ENCODE measurements at places on chromosomes 2 and 18. TPM values are rescaled to one million over a fixed set of nuclear protein-coding genes. Genes with fewer than 3 reads are reported as not detected.

Gene DOK1
- 10.6 TPM for total RNA-seq

Gene CRYBA2
- total RNA-seq, result not detected

- no peaks in the 10 kb centered on the region for H3K4me1 ChIP-seq
- H3K27ac ChIP-seq, result no peak overlapping the region
- H3K4me3 ChIP-seq, result no peak overlapping the region
These were observed 54.9 kb downstream of the PRKRA start for GRCh38 chr2:178395941-178396570.

DNA sequence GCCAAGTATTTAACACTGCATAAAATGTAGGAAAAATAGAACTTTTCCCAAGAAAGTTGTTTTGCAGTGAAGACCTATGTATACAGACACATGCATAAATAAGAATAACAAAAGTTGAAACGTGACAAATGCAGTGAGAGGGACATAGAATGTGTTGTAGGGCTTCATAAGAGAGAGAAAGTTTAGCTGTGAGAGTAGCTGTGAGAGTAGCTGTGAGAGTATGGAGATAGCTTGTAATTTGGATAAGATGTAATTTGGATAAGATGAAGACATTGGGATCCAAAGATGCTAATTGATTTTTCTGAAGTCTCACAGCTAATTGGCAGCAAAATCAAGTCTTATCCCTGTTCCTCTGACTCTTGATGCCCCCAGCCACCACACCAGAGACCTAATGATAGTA, 170.9 kb downstream of the LRP1B start:
- no peak overlapping the region for H3K4me3 ChIP-seq
- no peak for DNase-seq
- H3K4me1 ChIP-seq, result no peaks in the 10 kb centered on the region
- no peaks in the 10 kb centered on the region for H3K27me3 ChIP-seq

Gene PNO1
- total RNA-seq, result 16.8 TPM

GRCh38 chr2:182248362-182248761, 178.5 kb downstream of the PDE1A start:
- H3K27me3 ChIP-seq, result no peaks in the 10 kb centered on the region
- no peaks in the 10 kb centered on the region for H3K4me1 ChIP-seq
- no peak for DNase-seq
- no peaks in the 10 kb centered on the region for H3K36me3 ChIP-seq

- H3K27me3 ChIP-seq, result peaks cover 4% of the 10 kb centered on the region
- no peak for DNase-seq
- peaks cover 26% of the 10 kb centered on the region for H3K4me1 ChIP-seq
- no peak overlapping the region for H3K4me3 ChIP-seq
- no peaks in the 10 kb centered on the region for H3K36me3 ChIP-seq
These were observed 9.0 kb downstream of the PMAIP1 start for GRCh38 chr18:59908799-59909198.

GRCh38 chr2:44347526-44347925, 13.8 kb downstream of the PREPL start:
- H3K27me3 ChIP-seq, result no peaks in the 10 kb centered on the region
- no peak overlapping the region for H3K4me3 ChIP-seq
- H3K4me1 ChIP-seq, result peaks cover 7% of the 10 kb centered on the region
- no peak for DNase-seq

- H3K36me3 ChIP-seq, result no peaks in the 10 kb centered on the region
- DNase-seq, result no peak
- H3K27ac ChIP-seq, result no peak overlapping the region
- no peaks in the 10 kb centered on the region for H3K27me3 ChIP-seq
These were observed 123.2 kb downstream of the SMAD7 start for GRCh38 chr18:48827291-48828193.

Gene ACKR3
- 51.5 TPM for total RNA-seq

DNA sequence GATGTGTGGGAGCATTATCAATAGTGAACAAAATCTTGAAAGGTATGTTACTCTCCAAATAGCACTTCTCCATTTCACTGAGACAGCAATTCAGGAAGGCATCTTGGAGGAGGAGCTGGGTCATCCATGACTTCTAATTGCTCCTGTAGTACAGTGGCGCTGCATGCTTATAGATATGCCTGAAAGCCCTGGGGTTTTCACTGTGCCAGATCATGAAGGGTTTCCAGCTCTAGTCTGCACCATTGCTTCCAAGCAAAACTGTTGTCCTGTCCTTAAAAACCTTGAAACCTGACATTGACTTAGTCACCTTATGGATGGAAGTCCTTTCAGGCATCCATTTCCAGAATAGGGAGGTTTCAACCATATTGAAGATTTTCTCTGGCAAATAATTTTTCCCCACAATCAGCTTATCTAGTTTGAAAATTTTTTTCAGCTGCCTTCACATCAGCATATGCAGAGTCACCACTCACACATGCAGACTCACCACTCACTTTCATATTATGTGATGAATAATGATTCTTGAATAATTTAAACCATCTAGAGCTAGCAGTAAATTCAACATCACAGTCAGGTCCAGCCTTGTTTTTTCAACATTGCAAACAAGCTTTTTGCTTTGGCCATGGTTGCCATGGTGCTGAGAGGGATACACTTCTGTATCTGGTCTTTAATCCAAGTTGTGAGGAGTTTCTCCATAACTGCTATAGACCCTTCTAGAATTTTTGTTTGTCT, 297.1 kb downstream of the CLIP4 start:
- H3K27ac ChIP-seq, result no peak overlapping the region
- H3K36me3 ChIP-seq, result no peaks in the 10 kb centered on the region
- H3K4me1 ChIP-seq, result no peaks in the 10 kb centered on the region
- H3K27me3 ChIP-seq, result no peaks in the 10 kb centered on the region

- no peak overlapping the region for H3K27ac ChIP-seq
- DNase-seq, result no peak
- peaks cover 11% of the 10 kb centered on the region for H3K4me1 ChIP-seq
These were observed 207.7 kb downstream of the BCL2 start for GRCh38 chr18:63111671-63112402.

DNA sequence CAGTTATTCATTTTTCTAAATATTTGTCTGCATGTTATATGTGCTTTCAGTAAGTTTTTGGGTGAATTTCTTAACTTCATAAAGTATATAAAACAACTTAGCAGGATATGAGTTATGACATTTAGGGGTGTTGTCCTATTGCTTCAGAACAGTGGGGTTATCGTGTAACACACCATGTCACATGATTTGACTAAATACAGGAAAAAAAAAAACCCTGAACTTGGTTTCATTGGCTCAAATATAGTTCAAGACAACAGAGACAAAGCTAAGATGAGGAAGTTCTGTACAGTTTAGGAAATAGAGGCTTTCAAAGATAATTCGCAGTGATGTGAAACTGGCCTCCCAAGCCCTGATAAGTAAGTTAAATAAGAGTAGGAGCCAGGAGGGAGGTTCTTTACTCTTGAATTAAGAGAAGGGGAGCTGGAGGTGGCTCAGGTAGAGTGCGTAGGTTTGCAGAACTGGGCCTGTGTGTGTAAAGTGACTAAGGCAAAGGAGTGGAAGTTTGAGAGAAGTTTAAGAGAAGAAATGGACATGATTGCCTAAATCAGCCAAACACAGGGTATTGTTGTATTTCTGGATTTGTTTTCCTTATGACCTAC, 53.9 kb downstream of the LIMS1 start:
- H3K36me3 ChIP-seq, result no peaks in the 10 kb centered on the region
- H3K4me3 ChIP-seq, result peak overlapping the region; percentile 13
- H3K27me3 ChIP-seq, result no peaks in the 10 kb centered on the region
- DNase-seq, result no peak
- peaks cover 37% of the 10 kb centered on the region for H3K4me1 ChIP-seq

GRCh38 chr18:77023102-77023782, 109.3 kb downstream of the MBP start:
- H3K4me3 ChIP-seq, result no peak overlapping the region
- H3K27ac ChIP-seq, result no peak overlapping the region
- H3K27me3 ChIP-seq, result no peaks in the 10 kb centered on the region
- no peaks in the 10 kb centered on the region for H3K4me1 ChIP-seq

DNA sequence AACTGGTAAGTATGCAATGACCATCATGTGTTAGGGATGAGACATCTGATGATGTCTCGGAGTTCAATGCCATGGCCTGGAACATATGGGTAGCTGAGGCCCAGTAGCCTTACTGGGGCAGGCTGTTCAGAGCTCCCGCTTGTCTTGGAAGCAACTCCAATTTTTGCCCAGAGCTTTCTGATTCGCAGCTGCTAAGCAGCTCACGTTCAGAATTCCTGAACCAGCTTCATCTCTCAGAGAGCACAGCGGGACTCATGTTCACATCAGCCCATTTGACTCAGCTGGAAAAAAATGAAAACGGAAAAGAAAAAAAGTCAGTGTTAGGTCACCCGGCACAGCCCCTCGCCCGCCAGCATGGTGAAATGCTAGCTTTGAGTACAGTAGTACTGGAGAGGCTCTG, 16.8 kb upstream of the LRATD1 start:
- no peaks in the 10 kb centered on the region for H3K27me3 ChIP-seq
- no peaks in the 10 kb centered on the region for H3K4me1 ChIP-seq
- DNase-seq, result no peak
- H3K36me3 ChIP-seq, result no peaks in the 10 kb centered on the region

Data from suprapubic skin (tissue), 4 donors.